IMR-90 (cell line): ENCODE measurements at places on chromosomes 2 and 18. TPM values are rescaled to one million over a fixed set of nuclear protein-coding genes. Genes with fewer than 3 reads are reported as not detected.

DNA sequence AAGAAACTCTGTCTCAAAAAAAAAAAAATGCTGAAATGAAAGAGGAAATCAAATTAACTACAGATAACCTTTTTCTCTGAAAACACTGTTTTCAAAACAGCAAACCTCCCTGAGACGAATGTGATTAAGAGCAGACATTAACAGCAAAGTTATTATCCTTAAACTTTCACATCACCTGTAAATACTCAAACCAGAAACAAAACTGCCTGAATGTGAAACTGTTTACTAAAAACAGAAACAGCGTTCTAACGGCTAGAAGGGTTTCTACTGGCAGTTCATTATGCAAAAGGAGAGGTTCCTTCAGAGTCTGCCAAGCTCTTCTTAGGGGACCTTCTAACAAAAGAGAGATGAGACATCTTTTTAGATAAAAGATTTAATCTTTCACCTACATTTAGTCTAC, 45.9 kb downstream of the PNO1 start:
- DNase-seq = no peak

DNA sequence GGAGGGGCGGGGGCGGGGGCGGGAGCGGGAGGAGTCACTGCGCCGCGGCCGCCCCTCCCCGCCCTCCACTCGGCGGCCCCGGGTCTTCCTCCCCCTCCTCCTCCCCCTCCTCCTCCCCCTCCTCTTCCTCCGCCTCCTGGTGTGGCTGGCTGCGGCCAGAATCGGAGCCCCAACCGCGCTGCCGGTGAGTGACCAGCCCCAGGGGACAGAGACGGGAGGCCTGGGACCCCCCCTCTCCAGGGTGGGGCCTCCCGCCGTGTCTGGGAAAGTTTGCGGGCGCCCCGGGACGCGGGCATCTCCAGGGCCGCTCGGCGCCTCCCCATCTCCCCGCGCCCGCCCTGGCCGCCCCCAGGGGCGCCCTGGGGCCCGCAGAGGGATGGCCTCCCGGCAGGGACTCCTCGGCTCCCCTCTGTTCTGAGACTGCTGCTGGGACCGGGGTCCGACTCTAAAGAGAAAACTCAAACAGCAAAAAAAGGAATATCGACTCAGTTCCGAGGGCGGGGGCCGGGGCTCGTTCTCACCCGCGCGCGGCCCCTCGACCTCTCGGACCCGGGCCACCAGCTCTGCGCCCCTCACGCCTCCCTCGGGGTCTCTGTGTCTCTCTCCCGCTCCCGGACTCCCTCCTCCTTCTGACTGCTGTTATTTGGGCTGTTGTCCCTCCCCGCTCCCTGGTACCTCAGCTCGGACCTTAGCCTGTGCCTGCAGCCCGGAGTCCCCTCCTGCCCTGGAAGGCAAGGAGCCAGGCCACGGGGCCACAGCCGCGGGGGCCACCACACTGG, at the start of gene STON1:
Gene STON1 (plus strand): TSS at position 122 of the 779 bp plus-strand sequence. CDS start 50,480 bp downstream, outside the sequence.
- DNase-seq = peak; percentile 25

- DNase-seq = peak; percentile 70
Measured at GRCh38 chr2:198374375-198375082, 570.1 kb downstream of the PLCL1 start.

The COL4A4 gene
- total RNA-seq = 0.28 TPM in 1 of 2 replicates, not detected in the other

GRCh38 chr2:128799730-128800129, 481.1 kb upstream of the HS6ST1 start:
- no peak for DNase-seq

DNA sequence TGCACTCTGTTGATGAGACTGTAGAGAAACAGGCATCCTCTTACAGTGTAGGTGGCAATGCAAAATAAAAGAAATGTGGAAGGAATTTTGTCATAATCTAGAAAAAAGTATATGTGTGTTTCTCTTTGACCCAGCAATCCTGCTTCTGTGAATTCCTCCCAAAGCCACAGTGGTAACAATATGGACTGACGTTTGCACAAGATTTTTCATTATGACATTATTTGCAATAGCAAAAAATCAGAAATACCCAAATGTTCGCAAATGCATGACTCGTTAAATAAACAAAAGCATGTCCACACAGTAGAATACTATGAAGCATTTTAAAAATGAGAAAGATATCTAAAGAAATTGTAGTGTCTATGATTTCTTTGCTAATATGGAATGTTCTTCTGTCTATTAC, 255.2 kb upstream of the NRP2 start:
- DNase-seq = peak; percentile 85
